Immature natural killer cell (primary cell): ENCODE measurements at places on chromosomes 3 and 15.

GRCh38 chr3:55313666-55314065 lies 173.4 kb downstream of the WNT5A start:
- no peak for DNase-seq

DNA sequence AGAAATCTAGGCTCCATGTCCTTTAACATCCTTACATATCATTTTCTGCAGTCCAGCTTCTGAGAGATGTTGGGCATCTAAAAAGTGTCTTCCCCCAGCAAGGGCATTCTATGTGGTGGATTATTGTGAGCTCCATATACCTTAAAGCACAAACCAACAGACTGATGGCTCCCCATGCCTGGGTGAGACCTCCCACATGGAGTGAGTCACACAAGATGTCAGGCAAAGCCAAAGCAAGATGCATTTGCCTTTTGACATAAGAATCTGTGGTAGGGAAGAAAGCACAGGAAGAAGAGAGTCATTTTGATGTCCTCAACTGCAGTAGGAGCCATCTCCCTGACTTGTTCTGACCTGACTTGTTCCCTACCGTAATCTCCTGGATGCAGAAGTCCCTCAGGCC lies 238.7 kb upstream of the EIF1B start:
- DNase-seq, result no peak

- no peak for DNase-seq
Observed at GRCh38 chr3:66355997-66356396, 135.2 kb downstream of the SLC25A26 start.

- DNase-seq, result no peak
Observed at GRCh38 chr3:115470254-115470653, 153.1 kb upstream of the GAP43 start.

GRCh38 chr3:83034806-83035703 lies 1273.6 kb upstream of the GBE1 start:
- no peak for DNase-seq

- DNase-seq, result no peak
Observed at GRCh38 chr15:79084308-79084968, 6.1 kb downstream of the RASGRF1 start.

DNA sequence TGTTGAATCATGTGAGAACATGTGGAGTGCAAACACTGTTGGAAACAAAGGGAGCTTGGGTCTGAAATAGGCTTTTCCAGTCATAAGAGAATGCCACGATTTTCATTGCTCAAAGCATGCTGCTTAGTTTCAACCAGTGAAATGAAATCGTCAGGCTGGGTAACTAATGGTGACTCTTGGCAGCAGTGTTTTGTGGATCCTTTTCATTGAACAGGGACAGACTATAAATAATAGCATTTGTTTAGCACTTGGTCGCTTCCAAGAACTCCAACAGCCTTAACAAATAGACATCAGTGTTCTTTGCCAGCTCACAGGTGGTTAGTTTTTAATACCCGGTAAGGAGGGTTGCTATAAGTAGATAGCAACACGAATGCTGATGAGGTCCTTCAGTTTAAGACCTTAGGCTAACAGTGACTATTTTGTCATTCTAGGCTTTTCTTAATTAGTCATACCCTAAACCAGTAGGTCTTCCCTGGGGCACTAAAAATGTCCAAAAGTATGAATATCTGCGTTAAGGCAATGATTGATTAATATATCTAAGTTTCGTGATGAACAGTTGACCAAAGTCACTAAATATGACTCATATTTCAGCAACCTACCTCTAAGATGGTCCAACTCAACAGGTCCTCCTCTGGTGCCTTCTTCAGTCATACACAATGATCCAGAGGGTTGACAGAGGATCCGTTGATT lies 15.8 kb downstream of the TP63 start:
- no peak for DNase-seq

DNA sequence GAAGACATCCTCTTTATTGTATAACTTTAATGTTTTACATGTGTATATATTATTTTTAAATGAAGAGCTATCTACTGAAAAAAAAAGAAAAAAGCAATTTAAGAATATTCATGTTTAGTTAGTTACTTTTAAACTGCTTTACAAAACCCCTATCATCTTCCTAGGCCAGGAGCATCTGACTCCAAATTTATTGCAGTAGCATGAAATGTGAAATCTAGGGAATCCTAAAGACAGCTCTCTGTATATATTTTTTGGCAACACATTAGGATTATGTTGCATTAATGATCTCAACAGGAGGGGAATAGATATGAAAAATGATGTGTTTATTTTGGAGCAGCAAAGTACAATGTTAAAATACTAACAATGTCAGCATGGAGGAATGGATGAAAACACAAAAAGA lies 158.3 kb downstream of the CNTN3 start:
- DNase-seq, result no peak

- no peak for DNase-seq
Observed at GRCh38 chr3:66259566-66260255, 38.9 kb downstream of the SLC25A26 start.

GRCh38 chr3:189058071-189058470 lies 113.7 kb upstream of the TPRG1 start:
- DNase-seq, result no peak

DNA sequence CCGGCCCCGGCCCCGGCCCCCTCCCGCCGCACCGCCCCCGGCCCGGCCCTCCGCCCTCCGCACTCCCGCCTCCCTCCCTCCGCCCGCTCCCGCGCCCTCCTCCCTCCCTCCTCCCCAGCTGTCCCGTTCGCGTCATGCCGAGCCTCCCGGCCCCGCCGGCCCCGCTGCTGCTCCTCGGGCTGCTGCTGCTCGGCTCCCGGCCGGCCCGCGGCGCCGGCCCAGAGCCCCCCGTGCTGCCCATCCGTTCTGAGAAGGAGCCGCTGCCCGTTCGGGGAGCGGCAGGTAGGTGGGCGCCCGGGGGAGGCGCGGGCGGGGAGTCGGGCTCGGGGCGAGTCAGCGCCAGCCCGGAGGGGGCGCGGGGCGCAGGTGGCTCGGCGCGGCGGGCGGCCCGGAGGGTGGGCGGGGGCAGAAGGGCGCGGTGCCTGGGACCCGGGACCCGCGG lies 352 bp downstream of the CHRD start:
- no peak for DNase-seq

DNA sequence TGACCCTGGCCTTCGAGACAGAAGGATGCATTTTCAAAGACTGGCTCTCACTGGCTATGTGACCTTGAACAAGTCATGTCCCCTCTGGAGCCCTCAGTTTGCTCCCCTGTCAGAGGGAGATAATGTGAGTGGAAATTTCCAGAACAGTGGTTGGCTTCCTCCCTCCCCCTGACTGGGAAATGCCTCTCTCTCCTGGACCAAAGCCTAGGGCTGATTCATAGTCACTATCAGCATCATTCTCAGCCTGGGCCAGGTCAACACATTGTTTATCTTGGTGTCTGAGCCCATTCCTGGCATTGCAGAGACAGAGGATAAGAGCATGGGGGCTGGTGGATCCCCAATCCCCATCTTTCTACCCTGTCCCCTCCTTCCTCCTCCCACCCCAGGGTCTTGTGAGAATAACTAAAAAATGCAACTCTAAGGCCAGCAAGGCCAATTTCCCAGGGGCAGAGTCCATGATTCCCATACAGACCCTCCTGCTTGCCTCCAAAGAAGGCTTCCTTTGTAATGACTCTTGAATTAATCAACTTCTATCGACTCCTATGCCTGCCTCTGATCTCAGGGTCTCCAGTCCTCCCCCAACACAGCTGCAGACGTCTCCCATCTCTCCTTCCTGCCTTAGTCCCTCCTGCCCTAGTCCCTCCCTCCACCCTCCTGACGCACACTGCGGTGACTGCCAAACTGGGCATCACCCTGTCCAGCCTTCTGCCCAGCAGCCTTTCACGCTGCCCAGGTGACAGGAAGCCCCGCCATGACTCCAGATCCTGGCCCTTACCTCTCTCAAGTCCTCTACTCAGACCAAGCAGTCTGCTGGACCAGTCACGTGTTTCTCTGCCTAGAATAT lies 35.4 kb upstream of the CORO2B start:
- DNase-seq, result no peak

DNA sequence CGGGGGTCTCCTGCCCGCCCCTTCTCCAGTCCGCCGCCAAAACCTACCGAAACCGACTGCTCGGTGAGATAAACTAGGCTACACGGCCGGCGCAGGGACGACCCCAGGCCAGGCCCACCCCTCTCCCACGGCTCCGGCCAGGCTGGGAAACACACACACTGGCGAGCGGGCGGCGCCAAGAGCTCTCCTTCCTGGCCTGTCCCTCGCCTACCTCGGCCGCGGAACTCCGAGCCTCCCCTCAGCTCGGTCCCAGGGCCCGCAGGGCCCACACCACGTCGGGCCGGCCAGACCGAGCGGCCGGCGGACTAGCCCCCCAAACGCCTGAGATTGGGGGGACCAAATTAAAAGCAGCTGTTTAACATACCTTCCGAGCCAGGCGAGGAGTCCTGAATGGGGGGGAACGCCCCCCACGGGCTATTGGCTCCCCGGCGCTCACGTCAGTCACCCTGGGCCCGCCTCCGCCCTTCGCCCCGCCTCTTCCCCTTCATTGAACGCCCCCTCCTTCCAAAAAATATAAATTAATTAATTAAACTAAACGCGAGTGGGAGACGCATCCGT lies 4.0 kb upstream of the SIN3A start:
- peak; percentile 80 for DNase-seq

DNA sequence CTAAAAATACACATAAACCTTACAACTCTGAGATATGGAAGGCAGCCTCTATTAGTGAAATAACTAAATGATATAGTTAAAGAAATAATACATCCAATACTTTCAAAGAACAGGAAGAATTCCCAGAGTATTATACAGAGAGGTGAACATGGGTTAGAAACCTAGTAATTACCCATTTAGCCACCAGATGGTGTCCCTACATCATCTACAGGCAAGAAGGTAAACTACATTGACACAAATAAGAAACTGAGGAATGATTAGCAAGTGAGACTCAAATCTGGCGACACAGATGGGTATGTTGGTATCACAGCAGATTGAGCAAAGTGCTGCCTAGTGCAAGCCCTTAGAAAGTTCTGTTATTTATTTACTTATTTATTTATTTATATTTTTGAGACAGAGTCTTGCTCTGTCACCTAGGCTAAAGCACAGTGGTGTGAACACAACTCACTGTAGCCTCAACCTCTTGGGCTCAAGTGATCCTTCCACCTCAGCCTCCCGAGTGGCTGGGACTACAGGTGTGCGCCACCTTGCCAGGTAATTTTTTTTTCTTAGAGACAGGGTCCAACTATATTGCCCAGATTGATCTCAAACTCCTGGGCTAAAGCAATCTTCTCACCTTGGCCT lies 28.2 kb downstream of the NEK4 start:
- no peak for DNase-seq

DNA sequence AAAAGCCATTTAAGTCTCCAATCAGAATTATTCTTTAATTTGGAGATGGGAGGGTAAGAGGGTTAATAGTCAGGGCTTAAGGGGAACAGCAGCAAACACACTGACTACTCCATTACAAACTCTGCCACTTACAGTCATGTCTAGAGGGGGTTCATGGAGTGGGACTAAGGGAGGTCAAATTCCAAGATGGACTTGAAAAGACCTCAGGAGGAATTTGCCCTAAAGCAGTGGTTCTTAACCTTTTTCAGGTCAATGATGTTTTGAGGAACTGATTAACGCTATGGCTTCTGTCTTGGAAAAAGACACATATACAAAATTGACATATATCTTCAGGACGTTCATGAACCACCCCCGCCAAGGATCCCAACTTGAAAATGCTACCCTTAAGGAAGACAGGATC lies 13.9 kb downstream of the GOLIM4 start:
- DNase-seq, result no peak

DNA sequence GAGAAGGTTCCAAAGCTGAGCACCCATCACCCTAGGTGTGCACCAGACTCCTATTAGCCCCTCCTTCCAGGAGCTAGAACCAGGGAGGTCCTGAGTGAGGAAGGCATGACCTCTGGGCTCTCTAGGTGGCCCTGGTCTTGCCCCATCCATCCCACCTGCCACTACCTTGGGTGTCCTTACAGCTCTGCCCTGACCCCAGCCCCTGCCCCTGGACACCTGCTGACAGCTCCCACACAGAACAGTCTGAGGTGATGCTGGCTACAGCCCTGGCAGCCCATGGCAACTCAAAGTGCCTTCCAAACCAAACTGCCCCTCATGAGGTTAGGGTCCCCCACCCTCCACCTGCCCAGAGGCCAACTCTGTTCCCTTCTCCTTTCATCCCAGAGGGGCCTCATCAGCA lies 37.2 kb downstream of the GOLGA6A start:
- no peak for DNase-seq
